ENCODE measurements at places on chromosomes 1 and 21.

- DNase-seq: no peak
Observed at GRCh38 chr1:68497358-68497698, 446 bp upstream of the DEPDC1 start.

- no peak for DNase-seq
Observed at GRCh38 chr1:84467298-84467697, 11.8 kb upstream of the RPF1 start.

DNA sequence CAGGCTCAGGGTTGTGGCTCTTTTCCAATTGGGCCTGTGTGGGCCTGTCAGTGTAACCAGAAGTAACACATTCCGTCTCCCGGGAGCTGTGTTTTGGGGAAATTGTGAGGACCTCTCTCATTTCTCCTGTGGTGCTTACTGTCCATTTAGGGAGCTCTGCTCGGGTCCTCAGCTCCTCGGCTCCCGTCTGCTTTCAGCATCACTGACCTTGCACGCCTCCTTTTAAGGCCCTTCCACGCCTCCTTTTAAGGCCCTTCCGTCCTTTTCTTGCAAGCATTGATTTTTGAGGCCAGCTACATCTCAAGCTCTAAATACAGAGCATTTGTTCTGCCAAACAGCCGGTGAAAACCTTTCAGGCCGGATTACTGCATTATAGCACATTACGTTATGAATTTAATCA is 9.7 kb downstream of the CA6 start:
- DNase-seq: no peak

DNA sequence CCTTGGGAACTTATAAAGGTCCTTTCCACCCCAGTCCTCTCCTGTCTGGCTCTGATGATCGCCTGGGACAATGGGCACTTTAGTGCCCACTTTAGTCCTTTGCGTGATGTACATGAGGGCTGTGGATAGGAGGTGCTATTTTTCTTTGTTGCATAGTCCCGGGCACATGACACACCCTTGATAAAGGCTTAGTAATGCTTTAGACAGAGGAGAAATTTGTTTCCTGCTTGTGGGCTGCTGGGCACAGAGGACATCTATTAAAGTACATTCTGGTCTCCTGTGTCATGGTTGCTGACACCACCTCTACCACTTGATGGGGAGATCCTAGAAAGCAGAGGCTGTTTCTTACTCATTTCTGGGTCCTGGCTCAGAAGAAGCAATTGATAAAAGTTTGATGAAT is 5.4 kb upstream of the KNCN start:
- DNase-seq: no peak

DNA sequence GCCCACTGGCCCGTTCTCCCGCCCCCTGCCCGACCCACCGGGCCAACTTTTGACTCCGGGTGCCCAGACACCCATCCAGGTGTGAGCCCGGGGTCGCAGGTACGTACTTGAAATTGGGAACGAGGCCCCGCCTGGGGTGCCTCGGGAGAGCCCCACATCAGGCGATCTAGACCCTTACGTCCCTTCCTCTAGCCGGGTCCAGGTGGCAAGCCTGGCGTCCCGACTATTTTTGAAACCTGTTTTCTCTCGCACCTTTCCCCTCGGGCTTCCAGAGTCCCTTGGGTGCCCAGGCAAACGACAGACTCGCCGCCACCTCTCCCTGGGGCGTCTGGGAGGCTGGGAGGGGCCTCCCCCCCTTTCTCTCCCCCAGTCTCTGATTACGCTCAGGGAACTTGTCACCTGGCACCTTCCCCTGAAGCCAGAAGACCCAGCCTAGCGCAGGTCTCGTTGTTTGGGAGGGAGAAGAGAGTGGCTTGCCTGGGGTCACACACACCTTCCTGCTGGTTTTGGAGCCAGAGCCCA is 898 bp downstream of the LDLRAP1 start:
- DNase-seq: no peak

GRCh38 chr21:37435711-37436110 is 69.1 kb downstream of the DYRK1A start:
- DNase-seq: no peak
